NCI-H1092 treated with DMSO at 0.1 percent for 48 hours (cell line): ENCODE measurements at places on chromosomes 6 and 20.
A peak's percentile ranks its signal among the peaks of the same experiment; 100 is the strongest.

- peak; percentile 11 for DNase-seq
These were observed 31.5 kb downstream of the RPF2 start for GRCh38 chr6:111013144-111013915.

DNA sequence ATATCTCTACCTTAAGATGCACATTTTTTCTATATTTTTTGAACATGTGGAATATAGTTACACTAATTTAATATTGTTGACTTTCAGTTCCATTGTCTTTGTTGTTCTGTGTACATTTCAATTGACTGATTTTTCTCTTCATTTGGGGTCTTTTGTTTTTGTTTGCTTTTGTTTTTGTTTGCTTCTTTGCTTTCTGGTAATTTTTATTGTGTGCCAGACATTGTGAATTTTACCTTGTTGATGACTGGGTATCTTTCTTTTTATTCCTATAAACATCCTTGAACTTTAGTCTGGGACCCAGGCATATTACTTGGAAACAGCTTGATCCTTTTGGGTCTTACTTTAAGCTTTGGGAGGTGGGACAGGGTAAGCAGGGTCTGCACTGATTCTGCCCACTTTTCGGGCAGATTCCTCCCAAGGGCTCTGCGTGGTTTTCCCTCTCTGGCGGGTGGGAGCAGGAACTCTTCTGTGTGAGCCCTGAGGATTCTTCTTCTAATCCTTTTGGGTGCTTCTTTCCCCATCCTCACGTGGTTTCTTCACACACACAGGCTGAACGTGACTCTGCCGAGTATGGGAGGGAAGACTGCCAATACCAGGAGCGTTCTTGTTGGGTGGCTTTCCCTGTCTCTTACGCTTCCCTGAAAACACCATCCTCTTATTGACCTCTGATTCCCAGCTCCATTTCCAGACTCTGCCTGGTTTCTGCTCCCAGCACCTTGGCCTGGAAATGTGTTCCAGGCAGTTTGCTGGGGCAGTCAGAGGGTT lies 200.5 kb downstream of the ARID1B start:
- DNase-seq: peak; percentile 50

GRCh38 chr20:31548820-31549512 lies 34.7 kb downstream of the HM13 start:
- DNase-seq: no peak

- no peak for DNase-seq
These were observed 37.4 kb downstream of the ANGPT4 start for GRCh38 chr20:878511-879307.

GRCh38 chr6:87705070-87705691 lies 3.1 kb upstream of the AKIRIN2 start:
- DNase-seq: no peak

- no peak for DNase-seq
These were observed 26.2 kb downstream of the VEGFA start for GRCh38 chr6:43796168-43796567.

DNA sequence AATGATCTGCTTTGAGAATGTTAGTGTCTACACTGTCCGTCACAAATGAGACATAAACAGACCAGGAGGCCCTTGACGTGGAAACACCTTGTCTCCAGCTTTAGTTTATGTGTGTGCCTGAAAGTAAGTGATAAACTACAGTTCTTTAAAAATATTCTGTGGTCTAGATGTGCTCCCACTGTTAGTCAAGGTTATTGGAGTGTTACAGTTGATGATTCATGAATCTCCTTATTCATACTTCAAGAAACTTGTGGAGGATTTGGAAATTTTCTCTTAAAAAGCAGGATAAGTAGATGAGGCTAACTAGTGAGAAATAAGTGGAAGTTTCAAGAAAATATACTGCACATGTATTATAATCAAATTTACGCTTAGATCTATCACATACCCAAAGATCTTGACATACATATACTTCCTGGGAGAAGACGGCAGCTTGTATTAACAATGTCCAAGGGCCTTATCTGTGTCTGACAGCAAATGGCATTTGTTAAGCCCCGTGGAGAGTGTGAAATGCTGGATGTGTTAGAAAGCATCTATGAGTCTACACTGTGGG lies 90.5 kb upstream of the MBOAT1 start:
- no peak for DNase-seq

GRCh38 chr6:34315780-34316179 lies 67.0 kb upstream of the SMIM29 start:
- DNase-seq: no peak

DNA sequence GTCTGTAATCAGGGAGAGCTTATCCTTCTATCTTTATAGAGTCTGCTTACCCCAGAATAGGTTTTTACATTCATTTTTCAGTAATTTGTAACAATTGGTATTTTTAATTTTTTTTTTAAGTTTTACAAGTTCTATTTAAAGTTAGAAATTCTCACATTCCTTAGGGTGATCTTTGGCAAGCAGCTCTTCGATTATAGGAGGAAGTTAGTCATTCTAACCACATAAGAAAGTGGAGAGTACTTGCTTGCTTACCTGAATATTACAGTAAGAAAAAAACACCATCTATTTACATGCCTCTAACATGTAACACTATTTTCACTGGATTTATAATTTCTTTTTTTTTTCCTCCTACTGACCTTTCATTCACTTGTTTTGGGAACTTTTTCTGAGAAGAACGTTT lies 6.7 kb downstream of the TSHZ2 start:
- no peak for DNase-seq

DNA sequence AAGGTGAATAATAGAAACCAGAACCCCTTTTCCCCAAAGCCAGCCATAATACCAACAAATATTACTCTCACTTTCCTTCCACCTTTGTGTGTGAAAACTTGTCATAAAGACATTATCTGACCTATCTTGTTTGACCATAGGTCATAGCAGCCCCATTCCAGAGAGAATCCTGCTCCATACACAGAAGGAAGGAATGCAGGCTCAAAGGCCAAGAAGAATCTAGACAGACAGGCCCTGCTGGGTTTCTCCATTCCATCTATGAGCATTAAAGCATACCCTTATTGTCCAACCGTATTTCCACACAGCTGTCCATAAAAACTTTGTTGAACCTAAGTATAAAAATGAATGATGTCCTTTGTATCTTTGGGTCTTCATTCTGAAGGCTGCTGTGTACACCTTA lies 40.7 kb upstream of the KCNK5 start:
- no peak for DNase-seq

DNA sequence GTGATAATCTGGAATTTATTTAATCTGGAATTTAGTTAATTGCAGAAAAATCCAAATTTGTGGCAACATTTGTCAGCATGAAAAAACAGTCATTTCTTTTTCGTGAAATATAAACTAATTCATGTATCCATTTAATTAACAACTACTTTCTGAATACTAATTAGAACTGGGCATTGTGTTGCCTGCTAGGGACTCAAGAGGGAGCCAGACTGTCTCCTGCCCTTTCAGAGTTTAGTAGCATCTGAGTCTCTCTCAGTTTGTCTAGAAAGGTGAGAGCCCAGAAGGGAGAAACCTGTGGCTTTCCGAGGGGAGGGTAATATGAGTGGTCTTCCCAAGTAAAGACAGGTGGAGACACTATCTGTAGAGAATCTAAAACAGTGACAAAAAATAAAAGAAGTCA lies 210.9 kb upstream of the HDDC2 start:
- peak; percentile 1 for DNase-seq

DNA sequence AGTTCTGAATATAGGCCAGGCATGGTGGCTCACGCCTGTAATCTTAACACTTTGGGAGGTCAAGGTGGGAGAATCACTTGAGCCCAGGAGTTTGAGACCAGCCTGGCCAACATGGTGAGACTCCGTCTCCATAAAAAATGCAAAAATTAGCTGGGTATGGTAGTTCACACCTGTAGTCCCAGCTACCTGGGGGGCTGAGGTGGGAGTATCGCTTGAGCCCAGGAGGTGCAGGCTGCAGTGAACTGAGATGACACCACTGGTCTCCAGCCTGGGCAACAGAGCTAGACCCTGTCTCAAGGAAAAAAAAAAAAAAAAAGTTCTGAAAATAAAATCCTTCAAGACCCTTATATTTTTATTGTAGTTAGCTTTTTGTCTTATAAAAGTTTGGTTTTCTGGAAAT lies 11.7 kb upstream of the WTAP start:
- DNase-seq: no peak
